Skeletal muscle cell (primary cell): ENCODE measurements at places on chromosomes 13 and 19.

- DNase-seq: no peak
Observed at GRCh38 chr19:6709549-6709948, 10.9 kb downstream of the C3 start.

DNA sequence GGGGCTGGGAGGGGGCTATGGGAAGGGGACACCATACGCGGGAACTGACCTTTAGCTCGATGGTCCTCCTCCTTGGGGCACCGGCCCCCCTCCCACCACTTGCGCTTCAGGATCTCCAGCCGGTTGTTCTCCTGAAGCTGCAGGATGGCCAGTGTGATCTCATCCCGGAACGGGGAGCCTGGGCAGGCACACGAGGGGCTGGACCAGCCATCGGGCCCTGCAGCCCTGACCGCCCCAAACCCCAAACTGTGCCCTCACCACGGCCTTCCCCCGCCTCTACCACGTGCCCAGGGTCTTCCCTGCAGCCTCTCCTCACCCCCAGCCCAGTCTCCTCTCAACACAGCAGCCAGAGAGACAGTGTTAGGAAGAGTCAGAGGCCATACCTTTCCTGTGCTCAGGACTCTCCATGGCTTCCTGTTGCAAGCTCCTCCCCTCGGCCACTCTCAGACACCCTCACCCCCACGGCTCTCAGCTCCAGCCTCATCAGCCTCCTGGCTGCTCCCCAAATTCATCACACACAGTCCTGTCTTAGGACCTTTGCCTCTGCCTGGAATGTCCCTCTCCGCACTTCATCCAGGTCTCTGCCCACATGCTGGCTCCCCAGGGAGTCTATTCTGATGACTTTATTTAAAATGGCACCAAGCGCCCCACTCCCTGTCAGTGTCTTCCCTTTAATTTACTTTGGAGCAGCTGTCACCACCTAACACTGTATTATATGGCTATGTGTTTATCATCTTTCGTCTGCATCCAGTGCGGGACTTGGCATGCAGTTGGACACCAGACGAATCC lies 9.7 kb upstream of the ATP1A3 start:
- DNase-seq: no peak

DNA sequence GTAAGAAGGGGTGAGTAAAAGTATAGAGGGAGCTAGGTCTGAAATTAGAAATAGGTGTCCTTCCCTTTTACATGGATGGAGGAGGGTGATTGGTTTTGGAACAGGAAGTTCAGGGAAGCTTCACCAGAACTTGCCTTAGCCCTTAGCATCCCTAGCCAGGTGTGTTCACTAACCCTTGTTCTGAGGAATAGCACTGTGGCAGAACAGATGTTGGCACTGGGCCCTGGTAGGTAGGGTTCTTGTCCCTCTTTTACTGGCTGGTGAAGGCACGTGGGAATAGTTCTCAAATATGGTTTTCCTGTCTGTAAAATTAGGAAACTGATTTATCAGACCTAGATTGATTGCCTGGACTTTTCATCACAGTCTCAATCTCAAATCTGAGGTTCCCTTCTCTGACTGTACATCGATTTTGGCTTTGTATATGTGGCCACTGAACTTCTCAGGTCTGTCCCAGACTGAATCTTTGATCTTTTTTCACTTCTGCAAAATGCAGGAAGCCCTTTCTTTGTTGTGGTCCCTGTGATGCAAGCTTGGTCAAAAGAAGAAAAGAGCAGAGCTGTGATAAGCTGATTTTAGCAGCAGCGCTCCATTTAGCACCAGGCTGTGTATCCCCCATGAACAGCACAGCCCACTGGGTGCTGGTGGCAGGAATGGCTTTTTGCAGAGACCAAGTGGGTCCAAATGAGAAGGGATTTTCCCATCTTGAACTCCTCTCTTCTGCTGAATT lies 86.2 kb upstream of the HTR2A start:
- DNase-seq: no peak

DNA sequence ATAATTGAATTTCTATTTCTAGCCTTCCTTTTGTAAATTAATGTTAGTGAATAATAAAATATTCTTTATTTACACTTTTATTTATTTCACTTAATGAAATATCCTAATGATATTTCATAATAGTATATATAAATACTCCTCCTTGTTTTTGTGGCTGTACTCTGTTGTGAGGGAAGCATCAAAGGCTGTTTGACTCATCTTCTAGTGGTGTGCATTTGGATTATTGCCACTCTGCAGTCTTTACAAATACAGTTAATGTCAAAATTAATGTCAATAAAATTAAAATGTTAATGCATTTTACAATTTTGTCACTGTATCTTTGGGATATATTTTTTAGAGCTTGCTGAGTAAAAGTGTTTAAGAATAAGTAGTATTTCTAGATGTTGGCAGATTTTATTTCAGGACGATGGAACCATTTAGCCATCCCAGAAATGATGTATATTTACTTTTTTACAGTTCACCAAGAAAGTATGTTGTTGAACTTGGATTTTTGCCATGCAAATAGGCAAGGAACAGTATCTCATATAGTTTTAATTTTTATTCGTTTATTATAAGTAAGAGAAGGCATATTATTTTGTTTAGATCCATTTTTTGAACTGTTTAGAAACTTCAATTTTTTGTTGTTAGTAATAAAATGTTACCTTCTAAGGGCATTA lies 281.2 kb upstream of the SLITRK6 start:
- peak; percentile 17 for DNase-seq

DNA sequence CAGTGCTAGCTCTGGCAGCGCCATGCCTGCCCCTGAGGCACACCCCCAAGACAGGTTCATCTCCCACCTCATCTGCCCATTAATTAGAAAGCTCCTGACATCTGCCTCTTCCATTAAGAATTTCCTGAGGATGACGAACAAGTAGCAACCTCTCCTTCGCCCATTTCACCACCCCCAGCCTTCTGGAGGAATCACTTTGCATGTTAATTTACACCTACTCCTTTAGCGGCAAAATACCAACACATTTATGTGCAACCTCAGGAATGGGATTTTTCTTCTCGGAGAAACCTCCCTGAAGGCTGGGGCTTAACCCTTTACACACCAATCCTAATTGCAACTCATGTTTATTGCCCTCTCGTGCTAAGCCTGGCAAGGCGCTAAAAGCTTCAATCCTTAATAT lies 13.8 kb downstream of the SLC7A1 start:
- no peak for DNase-seq

GRCh38 chr19:56076498-56076897 lies 44.6 kb downstream of the ZNF787 start:
- DNase-seq: no peak

- DNase-seq: no peak
Observed at GRCh38 chr19:19110410-19111135, 27.7 kb downstream of the TMEM161A start.

DNA sequence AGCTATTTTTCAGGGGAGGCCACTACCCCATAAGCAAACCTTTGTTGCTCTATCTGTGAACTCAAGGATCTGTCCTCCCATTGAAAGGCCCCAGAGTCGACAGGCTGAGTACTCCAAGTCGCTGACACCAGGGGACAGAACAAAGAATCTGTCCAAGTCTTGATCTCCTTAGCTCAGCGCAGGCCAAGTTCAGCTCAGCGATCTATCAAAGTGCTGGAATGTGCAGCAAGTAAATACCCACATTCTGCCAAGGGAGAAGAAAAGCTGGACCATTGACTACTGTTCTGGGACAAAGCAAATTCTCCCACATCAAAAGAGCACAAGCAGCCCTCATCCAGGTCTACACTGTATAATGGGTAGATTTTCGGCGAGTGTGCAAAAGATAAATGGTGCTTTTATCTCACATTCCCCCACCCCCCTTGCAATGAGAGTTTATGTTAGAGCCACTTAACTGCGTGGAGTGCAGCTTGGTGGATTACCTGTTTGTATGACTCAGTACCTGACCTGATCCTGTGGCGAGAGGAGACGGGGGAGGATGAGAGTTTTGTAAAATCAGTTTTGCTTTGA lies 391.7 kb upstream of the SGCG start:
- no peak for DNase-seq

- DNase-seq: no peak
Observed at GRCh38 chr13:51258612-51259548, 36.7 kb downstream of the FAM124A start.

- no peak for DNase-seq
Observed at GRCh38 chr13:92260363-92260762, 861.9 kb downstream of the GPC5 start.

GRCh38 chr19:7795555-7796161 lies 32.6 kb downstream of the CLEC4M start:
- DNase-seq: no peak

- no peak for DNase-seq
Observed at GRCh38 chr19:53581871-53582279, 43.9 kb downstream of the ZNF331 start.
